ENCODE measurements at places on chromosomes 7 and 10. TPM values are rescaled to one million over a fixed set of nuclear protein-coding genes. Genes with fewer than 3 reads are reported as not detected.

Gene NKX1-2
- not detected for total RNA-seq

Gene SPAM1
- not detected for total RNA-seq

Gene RBP4
- not detected for total RNA-seq

Gene TAS2R5
- total RNA-seq = not detected

Gene HOXA11
- total RNA-seq = not detected

Gene KDM7A
- 0.17 TPM for total RNA-seq

Gene SLC35B4
- 24.8 TPM for total RNA-seq

DNA sequence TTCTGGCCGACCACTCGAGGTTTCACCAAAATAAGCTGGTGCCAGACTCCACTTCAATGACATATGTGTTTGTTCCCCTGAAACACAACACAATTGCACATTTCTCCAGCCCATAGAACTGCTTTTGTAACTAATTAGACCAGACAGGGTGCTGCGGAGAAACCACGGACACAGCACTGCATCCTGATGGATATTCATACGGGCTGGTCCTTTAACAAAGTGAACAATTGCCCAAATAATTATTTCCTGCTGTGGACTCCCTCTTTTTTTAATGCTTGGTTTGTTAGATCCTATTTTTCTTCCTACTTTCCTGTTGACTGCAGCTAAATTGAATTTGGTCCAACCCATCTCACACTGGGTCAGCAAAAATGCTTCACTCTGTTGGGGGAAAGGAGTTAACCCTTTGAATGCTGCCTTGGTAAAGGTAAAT lies 198.6 kb upstream of the BMPER start:
- DNase-seq = no peak

GRCh38 chr10:125002047-125002422 lies 60.1 kb downstream of the ZRANB1 start:
- DNase-seq = no peak

GRCh38 chr10:95782318-95782717 lies 26.4 kb downstream of the ENTPD1 start:
- no peak for DNase-seq

- peak; percentile 92 for DNase-seq
These were observed 19.8 kb downstream of the TSPAN14 start for GRCh38 chr10:80473692-80474596.

- DNase-seq = no peak
These were observed 18.4 kb downstream of the MTPAP start for GRCh38 chr10:30330497-30331168.

DNA sequence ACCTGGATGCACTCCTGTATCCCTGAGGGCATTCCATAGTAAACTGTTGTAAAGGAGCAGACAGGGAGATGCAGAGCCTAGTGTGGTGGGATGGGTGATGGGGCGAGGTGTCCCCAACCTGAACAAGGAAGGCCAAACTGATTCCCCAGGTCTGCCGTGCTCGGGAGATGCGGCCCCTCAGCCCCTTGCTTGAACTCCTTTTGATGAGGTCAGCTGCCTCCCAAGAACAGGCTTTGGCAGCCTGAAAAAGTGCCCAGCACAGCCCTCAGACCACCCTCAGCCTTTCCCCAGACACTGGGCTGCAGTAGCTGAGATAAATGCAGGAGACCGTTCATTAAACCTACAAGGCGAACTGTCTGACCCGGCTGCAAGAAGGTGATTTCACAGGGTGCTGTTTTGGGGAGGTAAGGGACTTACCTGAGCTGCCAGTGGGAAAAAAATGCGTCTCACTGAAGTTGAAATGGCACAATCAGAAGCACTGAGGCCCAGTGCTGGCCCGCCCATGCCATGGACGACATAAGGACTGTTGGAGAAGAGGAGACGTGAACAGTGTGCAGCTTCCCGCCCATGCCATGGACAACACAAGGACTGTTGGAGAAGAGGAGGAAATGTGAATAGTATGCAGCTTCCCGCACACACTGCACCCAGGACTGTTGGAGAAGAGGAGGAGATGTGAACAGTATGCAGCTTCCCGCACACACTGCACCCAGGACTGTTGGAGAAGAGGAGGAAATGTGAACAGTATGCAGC lies 148.4 kb upstream of the FAM20C start:
- DNase-seq = no peak

DNA sequence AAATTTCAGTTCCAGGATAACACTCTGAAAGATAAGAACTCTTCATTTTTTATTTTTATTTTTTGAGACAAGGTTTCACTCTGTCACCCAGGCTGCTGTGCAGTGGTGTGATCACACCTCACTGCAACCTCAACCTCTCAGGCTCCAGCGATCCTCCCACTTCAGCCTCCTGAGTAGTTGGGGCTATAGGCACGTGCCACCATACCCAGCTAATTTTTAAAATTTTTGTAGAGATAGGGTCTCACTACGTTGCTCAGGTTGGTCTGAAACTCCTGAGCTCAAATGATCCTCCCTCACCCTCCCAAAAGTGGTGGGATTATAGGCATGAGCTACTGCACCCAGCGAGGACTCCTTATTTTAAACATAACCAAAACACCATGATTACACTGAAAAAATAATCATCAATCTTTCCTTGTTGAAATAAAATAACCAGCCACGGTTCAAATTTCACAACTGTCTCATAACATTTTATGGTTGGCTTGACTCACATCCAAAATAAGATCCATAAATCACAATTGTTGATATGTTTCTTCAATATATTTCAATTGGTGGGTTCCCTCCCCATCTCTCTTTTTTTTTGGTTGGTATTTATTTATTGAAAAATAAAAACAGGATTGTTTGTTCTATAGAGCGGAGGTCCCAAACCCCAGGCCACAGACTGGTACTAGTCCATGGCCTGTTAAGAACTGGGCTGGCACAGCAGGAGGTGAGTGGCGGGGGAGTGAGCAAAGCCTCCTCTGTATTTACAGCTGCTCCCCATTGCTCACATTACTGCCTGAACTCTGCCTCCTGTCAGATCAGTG lies 60.1 kb upstream of the FAM171A1 start:
- DNase-seq = no peak

- no peak for DNase-seq
These were observed 137.6 kb upstream of the CDK6 start for GRCh38 chr7:92973974-92974373.

DNA sequence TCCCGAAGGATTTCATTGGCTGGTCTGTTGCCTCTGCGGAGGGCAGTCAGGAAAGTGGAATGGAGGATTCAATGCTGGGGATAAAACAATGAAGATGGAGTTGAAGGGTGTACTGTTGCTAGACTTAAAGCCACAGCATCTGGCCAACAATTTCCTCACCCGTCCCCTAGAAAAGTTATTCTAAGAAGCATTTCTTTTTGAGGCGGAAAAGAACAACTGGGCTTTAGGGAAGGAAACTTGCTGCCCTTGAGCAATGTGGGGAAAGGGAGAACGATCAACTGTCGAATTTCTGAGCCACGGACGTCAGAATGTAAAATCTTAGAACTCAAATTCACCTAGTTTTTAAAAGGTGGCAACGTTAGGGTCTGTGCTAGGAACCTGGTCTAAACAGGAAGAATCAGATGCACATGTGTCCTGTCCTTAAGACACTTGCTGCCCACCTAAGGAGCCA lies 664 bp downstream of the FMC1 start:
- no peak for DNase-seq
